Thoracic aorta (tissue), 2 donors: ENCODE measurements at places on chromosomes 3 and 15. TPM values are rescaled to one million over a fixed set of nuclear protein-coding genes. Genes with fewer than 3 reads are reported as not detected.

GRCh38 chr3:70989174-70989573 is 594.4 kb downstream of the FOXP1 start:
- no peak for DNase-seq

The CFAP100 gene
- not detected for total RNA-seq

- DNase-seq: no peak
Observed at GRCh38 chr3:42660131-42660715, 6.7 kb downstream of the ZBTB47 start.

GRCh38 chr3:32372213-32372490 is 19.5 kb upstream of the CMTM7 start:
- DNase-seq: no peak

The CELF6 gene
- 2.3 TPM for total RNA-seq

The ITGA11 gene
- 360 TPM for total RNA-seq

DNA sequence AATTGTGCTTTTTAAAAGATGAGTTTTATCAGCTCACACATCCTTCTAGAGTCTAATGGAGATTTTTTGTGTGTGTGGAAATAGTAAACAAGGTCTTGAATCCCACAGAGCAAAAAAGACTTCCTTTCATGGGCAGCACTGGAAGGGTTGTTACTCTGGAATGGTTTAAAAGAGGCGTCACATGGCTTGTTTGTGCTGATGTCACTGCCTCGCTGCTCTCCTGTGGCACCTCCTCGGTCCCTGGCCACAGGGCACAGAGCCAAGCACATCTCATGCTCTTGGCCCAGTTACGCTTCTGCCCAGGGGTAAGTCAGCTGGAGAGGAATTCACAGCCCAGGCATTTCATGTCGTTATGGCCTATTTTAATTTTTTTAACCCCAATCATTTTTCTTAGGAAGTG is 53.2 kb downstream of the PGPEP1L start:
- peak; percentile 82 for DNase-seq

DNA sequence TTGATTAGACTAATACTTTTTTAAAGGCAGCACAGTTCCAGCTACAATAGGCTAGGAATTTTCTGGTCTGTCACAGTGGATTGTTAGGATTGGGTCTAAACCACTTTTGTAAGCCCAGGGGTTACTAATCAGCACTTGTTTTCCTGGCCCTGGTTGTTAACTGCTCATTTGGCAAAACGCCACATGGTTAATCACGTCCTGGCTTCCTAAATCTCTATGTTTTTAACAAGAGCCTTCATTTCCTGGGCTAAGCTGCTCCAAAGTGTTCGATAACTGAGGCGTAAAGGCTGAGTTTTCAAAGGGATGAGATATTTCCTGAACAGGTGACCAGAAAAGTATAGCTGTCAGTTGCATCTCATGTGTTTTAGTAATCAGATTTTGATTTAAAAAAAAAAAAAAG is 38.9 kb upstream of the CLRN1 start:
- DNase-seq: no peak

The ATP13A5 gene
- total RNA-seq: not detected

The PLOD2 gene
- total RNA-seq: 92.6 TPM

- no peak for DNase-seq
Observed at GRCh38 chr15:80310776-80311175, 58.8 kb upstream of the CTXND1 start.

The SNX1 gene
- total RNA-seq: 47.2 TPM

DNA sequence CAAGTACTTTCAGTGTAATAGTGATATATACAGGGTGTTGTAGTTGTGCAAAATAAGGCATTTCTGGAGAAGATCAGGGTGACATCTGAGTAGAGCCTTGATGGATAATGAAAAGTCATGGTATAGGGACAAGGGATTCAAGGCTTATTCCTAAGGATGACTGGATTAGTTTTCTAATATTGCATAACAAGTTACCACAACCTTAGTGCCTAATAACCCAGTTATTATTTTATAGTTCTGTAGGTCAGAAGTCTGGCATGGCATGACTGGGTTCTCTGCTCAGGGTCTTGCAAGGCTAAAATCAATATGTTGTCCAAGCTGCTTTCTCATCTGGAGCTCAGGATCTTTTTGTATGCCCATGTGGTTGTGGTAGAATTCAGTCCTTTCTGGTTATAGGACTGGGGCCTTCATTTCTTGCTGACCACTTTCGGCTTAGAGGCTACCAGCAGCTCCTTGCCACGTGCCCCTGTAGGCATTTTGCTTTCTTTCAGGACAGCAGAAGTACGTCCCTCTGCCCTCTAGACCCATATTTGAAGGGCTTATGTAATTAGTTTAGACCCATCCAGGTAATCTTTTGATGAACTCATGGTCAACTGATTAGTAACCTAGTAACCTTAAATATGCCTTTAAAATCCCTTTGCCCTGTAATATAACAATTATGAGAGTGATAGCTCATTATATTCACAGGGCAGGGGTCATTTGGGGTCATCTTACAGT is 73.2 kb upstream of the LRRFIP2 start:
- no peak for DNase-seq
